SJCRH30 (cell line): ENCODE measurements at places on chromosomes 3 and 15. TPM values are rescaled to one million over a fixed set of nuclear protein-coding genes. Genes with fewer than 3 reads are reported as not detected.

GOLGA6B gene
- total RNA-seq: not detected in 2 replicates

EFHB gene
- 0.61 TPM in 1 of 2 replicates, not detected in the other for total RNA-seq

DNA sequence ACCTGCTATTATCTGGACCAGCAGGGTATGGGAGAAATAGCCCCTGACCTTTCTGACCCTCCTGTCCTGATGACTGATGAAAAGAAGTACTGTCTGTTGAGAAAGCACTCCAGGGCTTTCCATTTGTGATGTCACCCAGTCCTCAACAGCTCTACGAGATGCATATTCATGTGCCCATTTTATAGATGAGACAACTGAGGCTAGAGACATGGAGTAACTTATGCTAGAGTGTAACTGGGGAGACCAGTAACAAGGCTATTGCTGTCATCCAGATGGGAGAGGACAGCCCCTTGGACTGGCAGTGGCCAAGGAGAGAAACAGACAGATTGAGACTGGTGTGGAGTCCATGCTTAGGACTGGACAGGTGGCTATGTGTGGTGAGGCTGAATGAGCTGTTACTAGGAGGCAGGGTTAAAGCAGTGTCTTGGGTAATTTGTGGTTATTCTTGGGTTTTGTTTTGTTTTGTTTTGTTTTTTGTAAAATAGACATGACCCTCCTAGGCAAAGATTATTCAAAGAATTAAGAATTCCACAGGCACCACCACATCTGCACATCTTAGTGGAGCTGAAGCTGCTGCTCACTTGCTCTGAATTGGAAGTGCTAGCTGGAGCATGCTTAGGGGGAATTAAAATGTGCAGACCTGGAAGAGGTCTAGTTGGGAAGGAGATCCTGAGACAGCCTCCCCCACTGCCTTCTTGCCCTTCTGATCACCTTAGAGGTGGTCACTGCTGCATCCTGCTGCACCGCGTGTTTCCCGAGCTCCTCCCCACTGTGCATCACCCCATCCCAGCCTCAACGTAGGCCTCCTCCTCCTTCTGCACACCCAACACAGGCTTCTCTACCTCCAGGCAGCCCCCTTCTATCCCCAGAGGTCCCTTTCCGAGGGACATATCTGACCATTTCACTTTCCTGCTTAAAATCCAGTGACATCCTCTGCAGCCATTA is 8.4 kb downstream of the HRH1 start:
- H3K27me3 ChIP-seq: peaks cover 8% of the 10 kb centered on the region; the same call in 1 of the 2 replicates
- no peaks in the 10 kb centered on the region for H3K36me3 ChIP-seq
- H3K4me1 ChIP-seq: no peaks in the 10 kb centered on the region

DNA sequence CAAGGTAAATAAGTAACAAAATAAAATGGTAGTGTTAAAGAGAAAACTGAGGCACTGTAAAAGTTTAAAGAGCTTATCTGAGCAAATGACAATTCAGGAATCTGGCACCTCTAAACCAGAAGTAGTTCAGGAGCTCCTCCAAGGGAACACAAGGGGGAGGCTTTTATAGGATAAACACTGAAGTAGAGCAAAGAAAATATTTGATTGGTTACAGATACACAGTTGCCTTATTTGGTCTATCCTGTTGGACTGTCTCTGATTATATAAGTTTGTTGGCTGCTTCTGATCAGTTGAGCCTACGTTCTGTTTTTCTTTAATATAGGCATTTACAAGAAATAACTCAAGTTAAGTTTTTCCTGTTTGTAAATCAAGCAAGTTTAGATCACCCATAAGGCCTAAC is 146.9 kb downstream of the ERC2 start:
- no peaks in the 10 kb centered on the region for H3K27me3 ChIP-seq
- peaks cover 4% of the 10 kb centered on the region; the same call in 1 of the 2 replicates for H3K4me1 ChIP-seq
- no peak overlapping the region for H3K4me3 ChIP-seq
- no peak for DNase-seq

DNA sequence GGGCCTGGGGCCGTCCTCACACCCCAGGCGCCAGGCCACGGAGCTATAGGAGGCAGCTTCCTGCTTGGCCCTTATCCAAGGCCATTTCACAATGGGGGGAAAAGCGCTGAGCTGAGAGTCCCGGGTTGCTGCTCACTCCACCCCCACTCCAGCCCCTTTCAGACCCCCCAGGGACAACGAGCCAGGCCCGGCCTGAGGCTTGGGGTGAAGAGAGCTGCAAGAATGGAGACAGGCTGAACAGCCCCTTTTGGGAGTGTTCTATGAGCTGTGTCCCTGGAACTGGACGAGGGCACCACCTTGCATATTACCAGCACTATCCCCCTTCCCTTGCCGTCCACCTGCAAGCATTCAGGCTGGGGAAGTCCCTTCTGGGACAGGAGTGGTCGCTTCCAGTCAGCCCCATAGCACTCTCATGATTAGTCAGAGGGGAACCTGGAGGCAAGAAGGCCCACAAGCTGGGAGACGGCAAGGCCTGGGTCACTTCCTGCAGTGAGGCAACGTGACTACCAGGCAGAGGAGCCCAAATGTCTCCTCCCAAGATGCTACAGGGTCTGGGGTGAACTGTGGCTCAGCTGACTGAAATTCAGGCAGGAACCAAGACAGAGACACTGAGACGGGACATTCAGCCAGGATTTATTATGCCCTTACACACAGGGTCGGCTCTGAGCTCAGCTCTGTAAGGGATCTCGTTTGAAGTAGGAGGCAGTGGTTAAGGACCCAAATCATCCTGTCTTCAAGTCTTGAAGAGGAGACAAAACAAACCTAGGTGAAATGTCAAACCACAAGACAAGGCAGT is 8.6 kb upstream of the SRP14 start:
- H3K4me1 ChIP-seq: peaks cover 41% of the 10 kb centered on the region
- H3K36me3 ChIP-seq: no peaks in the 10 kb centered on the region
- no peak overlapping the region for H3K4me3 ChIP-seq
- DNase-seq: peak; percentile 61

- H3K4me1 ChIP-seq: no peaks in the 10 kb centered on the region
- H3K36me3 ChIP-seq: no peaks in the 10 kb centered on the region
- H3K27ac ChIP-seq: no peak overlapping the region
- H3K27me3 ChIP-seq: no peaks in the 10 kb centered on the region; the same call in 1 of the 2 replicates
- DNase-seq: no peak
Observed at GRCh38 chr15:54089776-54090175, 111.5 kb downstream of the UNC13C start.

GRCh38 chr15:52427804-52428203 is 100.9 kb downstream of the MYO5A start:
- peak overlapping the region; percentile 88 for H3K27ac ChIP-seq
- H3K4me1 ChIP-seq: peaks cover 49% of the 10 kb centered on the region
- peak; percentile 91 for DNase-seq
- peak overlapping the region; percentile 42 for H3K4me3 ChIP-seq

DNA sequence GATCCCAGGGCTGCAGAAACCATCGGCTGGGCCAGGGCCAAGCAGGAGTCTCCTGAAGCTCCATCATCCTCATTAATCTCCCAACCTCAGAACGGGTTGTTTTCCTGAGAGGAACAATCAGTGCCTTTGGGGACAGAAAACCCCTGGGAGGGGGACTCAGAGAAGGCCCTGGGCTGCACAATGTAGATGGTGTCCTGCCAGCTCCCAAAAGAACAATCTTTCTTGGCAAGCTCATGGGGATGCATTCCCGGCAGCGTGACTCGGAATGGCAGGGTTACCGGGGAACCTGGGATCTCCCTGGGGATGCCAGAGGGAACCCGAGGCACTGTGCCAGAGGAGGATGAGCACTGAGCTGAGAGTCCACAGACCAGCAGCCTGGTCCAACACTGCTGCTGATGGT is 72.1 kb upstream of the ATP2B2 start:
- no peak overlapping the region for H3K27ac ChIP-seq
- no peaks in the 10 kb centered on the region for H3K4me1 ChIP-seq
- H3K4me3 ChIP-seq: no peak overlapping the region

DNA sequence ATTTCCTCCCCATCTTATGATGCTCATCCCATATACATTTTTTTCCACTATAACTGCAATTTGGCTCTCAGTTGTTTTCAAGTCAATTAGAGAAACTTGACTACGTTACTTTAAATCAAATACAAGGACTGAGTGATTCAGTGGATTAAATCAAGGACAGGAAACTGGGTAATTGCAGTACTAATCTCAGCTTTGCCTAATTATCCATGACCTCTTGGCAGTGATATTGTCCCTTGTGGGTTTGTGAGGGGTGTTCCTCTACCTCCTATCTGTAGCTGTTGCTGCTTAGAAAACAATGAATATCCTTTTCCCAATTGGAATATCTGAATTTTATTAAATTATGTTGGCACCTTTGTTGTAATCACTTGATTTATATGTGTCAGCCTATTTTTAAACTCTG is 79.4 kb downstream of the ZPLD1 start:
- DNase-seq: peak; percentile 58
- H3K27me3 ChIP-seq: no peaks in the 10 kb centered on the region
- H3K36me3 ChIP-seq: no peaks in the 10 kb centered on the region
- H3K27ac ChIP-seq: no peak overlapping the region

DNA sequence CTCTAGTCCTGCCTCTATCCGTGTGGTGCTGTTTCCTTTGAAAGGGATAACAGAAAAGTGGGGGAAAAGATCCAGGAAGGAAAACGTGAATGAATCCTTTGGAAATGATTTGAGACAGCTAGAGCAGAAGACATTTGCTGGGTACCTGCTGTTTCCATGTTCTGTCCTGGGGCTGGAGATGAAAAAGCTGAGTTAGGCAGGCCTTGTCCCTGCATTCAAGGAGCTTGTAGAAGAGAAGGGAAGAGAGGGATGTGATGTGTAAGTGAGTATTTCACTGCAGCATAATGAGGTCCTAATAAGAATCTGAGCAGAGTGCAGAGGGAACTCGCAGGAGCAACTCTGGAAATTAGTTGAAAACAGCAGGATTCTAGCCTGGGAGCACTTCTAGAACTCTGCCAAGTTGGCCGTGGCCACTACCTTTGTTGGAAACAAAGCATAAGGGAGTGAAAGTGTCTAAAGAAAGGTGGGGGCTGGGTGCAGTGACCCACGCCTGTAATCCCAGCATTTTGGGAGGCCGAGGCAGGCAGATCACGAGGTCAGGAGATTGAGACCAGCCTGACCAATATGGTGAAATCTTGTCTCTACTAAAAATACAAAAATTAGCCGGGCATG is 13.8 kb upstream of the SEMA4B start:
- H3K4me3 ChIP-seq: no peak overlapping the region
- no peaks in the 10 kb centered on the region for H3K36me3 ChIP-seq
- H3K27me3 ChIP-seq: peaks cover 13% of the 10 kb centered on the region
- no peak overlapping the region for H3K27ac ChIP-seq

DNA sequence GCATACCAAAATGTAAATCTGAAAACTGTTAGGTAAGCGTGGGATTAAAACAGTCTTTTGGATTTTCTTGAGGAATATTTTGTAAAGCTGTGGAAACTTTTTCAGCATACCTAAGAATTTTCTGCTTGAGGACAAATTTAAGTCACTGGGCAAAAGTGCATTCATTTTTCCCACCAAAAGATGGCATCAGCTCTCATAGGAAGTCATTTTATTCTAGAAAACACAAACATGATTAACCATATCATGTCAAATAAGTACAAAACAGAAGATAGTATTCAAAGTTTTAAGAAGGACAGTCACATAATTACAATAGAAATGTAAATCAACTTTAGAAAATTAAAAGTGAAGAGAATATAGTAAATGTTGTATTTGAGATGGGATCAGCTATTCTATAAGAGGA is 63.5 kb downstream of the SLC49A4 start:
- no peak overlapping the region for H3K4me3 ChIP-seq
- peaks cover 2% of the 10 kb centered on the region; the same call in 1 of the 2 replicates for H3K36me3 ChIP-seq
- DNase-seq: peak; percentile 7
- no peak overlapping the region for H3K27ac ChIP-seq

DNA sequence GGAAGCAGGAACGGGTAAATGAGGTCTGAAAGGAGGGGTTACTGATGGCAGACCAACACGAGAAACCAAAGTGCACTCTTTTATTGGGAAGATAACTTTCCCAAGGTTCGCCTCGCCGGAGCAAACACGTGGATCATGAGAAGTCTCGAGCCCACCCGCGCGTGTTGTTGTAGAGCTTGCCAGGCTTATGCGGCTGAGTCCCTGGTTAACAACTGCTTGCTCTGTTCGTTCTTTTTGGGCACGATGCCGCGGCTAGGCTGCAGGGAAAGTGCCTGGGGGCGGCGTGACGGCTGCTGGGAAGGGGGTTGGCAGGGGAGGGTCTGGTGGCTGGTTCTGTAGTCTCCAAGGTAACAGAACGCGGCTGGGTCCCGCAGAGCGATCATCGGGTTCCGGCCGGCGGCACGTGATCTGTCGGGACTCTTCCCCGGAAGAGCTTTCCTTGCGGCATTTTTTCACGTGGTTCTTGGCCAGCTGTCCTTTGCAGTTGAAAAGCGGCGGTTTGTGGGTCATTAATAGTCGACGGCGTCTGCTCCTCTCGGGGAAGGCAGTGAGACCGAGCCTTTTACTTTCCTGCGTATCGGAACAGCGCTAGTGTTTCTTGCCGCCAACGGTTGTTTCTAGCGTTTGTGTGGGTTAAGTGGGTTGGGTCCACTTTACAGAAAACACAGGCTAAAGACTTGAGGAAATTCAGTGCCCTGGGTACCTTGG is 1.5 kb downstream of the MGA start:
- H3K27me3 ChIP-seq: no peaks in the 10 kb centered on the region
- peak; percentile 92 for DNase-seq
- H3K4me3 ChIP-seq: peak overlapping the region; percentile 63
- H3K36me3 ChIP-seq: no peaks in the 10 kb centered on the region
- H3K4me1 ChIP-seq: peaks cover 4% of the 10 kb centered on the region
- peak overlapping the region; percentile 56 for H3K27ac ChIP-seq

DNA sequence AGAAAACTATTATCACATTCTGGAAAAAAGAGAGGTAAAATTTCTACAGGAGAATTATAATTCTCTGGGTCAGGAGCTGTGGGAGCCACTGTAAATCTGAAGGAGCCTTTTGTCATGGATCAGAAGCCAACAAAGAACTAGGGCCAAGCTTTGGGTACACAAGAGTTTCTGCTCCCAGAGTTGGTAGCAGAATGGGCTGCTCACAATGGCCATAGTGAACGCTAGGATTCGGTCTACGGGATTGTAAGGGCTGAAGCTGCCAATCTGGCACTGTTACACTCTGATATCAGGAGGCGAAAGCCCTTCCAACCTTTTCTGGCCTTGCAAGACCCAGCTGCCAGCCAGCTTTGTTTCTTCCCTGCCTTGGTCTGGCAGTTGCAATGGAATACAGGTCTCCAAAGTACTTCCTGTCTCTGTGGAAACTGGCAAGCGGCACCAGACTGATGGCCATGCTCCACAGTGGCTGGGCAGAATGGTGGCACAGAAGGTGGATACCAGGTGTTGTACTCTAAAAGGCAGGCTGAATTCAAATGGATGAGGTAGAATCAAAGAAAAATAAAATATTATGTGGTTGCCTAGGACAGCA is 831.7 kb downstream of the CADM2 start:
- H3K36me3 ChIP-seq: no peaks in the 10 kb centered on the region
- no peak overlapping the region for H3K4me3 ChIP-seq
- no peaks in the 10 kb centered on the region for H3K4me1 ChIP-seq
- H3K27me3 ChIP-seq: no peaks in the 10 kb centered on the region

GRCh38 chr3:94596887-94597566 is 534.2 kb downstream of the NSUN3 start:
- H3K4me1 ChIP-seq: no peaks in the 10 kb centered on the region
- no peak for DNase-seq
- no peak overlapping the region for H3K27ac ChIP-seq
- no peak overlapping the region for H3K4me3 ChIP-seq
